Neural crest cell (in vitro differentiated cells): ENCODE measurements at places on chromosomes 5 and 9.

DNA sequence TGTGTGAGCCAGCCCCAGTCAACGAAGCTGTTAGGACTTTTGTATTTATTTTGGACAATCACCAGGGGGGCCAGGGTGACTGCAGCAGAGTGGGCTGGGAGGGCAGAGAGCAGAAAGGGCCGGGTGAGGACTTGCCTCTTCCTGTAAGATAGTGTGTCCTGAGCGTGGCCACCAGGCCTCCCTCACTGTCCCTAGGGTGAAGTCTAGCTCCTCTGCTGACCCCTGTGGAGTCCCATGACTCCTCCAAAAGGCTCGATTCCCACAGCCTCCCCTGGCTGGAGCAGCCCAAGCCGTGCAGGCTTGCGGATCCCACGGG, 147.8 kb downstream of the RXRA start:
- DNase-seq: no peak

DNA sequence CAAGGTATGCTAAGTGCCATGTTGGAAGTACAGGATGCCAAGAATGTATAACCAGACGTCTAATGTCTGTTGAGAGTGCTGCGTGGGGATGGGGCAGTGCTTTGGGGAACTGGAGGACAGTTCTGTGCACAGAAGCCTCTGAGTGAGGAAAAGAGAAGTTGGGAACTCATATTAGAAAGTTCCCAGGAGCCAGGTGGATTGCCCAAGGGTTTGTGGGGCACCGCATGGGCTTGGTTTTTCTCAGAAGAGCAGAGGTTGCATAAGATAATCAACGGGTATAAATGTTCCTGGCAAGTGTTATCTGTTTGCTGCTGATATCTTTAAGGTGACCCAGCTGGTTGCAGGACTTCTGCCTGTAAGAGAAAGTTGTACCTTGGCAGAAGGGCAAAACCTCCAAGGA, 13.1 kb downstream of the HRH2 start:
- no peak for DNase-seq

GRCh38 chr5:16980983-16981382, 44.9 kb upstream of the MYO10 start:
- no peak for DNase-seq

DNA sequence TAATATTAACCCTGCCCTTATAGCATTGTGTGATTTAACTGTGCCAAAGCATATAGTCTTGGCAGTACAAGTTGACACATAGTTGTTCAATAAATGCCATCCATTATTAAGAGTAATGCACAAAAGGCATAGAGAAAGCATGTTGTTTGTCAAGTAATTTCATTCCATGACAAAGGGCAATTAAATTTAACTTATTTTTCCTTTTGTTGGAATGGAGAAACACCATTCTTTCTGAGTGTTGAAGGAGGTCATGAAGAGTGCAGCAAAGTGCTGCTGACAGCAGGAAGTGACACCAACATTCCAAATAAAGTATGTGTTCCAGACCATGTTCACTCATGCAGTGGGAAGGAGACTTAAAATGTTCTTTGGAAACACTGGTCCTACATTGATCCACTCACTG, 29.1 kb downstream of the ANKDD1B start:
- DNase-seq: no peak

DNA sequence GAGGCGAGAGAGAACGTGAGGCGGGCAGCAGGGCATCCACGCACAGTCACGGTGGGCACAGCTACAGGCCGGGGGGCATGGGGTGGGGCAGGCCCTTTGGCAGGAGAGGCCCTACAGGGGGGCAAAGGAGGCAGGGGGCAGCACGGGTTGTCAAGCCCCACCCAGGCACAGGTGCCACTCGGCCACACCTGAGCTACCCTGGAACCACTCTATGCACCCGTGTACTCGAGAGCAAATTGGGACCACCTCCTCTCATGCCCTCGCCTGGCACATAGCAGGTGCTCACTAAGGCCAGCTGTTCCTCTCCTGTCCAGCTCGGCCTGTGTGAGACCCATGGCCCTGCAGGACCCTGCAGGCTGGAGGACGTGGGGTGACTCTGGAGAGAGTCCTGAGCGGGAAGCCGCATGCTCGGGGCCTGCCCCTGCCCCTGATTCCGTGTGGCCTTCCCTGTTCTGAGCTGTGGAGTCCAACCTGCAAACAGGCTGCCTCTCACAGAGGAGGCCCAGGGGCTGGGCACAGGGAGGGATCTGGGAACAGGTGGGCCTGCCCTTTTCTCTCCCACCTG, 31.4 kb upstream of the SARDH start:
- no peak for DNase-seq

DNA sequence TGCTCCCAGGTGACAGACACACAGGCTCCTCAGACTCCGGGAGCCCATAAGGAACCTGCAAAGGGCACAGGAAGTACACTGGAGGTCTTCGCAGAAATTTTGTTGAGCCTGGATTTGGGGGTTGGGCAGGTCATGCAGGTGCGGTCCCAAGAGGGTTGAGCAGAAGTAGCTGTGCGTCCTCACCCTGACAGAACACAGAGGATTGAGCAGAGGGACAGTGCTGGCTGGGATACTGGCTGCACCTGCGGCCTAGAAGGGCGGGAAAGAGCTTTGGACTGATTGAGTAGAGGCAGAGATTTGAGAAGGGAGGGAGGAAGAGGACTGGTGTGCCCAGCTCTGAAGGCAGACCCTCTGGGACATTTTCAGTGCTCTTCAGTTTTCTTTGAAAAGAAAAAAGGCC, 65.4 kb downstream of the PTPDC1 start:
- no peak for DNase-seq

GRCh38 chr5:157263496-157264090, 2.3 kb upstream of the CYFIP2 start:
- no peak for DNase-seq

GRCh38 chr5:72541501-72542225, 34.5 kb upstream of the ZNF366 start:
- no peak for DNase-seq

- DNase-seq: no peak
These were observed 517.8 kb downstream of the CCDC171 start for GRCh38 chr9:16070455-16071145.

GRCh38 chr9:108052431-108053080, 563.0 kb upstream of the KLF4 start:
- no peak for DNase-seq
